ENCODE measurements at places on chromosomes 6 and 20. TPM values are rescaled to one million over a fixed set of nuclear protein-coding genes. Genes with fewer than 3 reads are reported as not detected.

NR2E1 gene
- 0.01 TPM for polyA plus RNA-seq

PTGIS gene
- polyA plus RNA-seq: 2.7 TPM

PHACTR3 gene
- polyA plus RNA-seq: not detected

EPB41L2 gene
- 8.5 TPM for polyA plus RNA-seq

KCNK5 gene
- polyA plus RNA-seq: 0.12 TPM

TEAD3 gene
- 15.8 TPM for polyA plus RNA-seq

OR2H1 gene
- polyA plus RNA-seq: 0.10 TPM

CD93 gene
- 9.5 TPM for polyA plus RNA-seq

CGAS gene
- polyA plus RNA-seq: 0.30 TPM

MACROD2 gene
- polyA plus RNA-seq: 0.20 TPM

DST gene
- polyA plus RNA-seq: 63.5 TPM

ADGRF1 gene
- not detected for polyA plus RNA-seq

LAMA2 gene
- polyA plus RNA-seq: 12.3 TPM

RIPOR3 gene
- polyA plus RNA-seq: 5.6 TPM

ZFAND3 gene
- 58.8 TPM for polyA plus RNA-seq

RREB1 gene
- polyA plus RNA-seq: 8.9 TPM

GPR6 gene
- polyA plus RNA-seq: not detected

CPNE5 gene
- polyA plus RNA-seq: 0.03 TPM

PRICKLE4 gene
- 0.70 TPM for polyA plus RNA-seq

ENPP3 gene
- polyA plus RNA-seq: 0.10 TPM

WDR46 gene
- polyA plus RNA-seq: 65.0 TPM

DEFB124 gene
- not detected for polyA plus RNA-seq

ZC3H12D gene
- polyA plus RNA-seq: 0.26 TPM

PRSS16 gene
- polyA plus RNA-seq: not detected

BPIFB4 gene
- polyA plus RNA-seq: not detected

PSMB8 gene
- 14.2 TPM for polyA plus RNA-seq

NNAT gene
- polyA plus RNA-seq: 2.0 TPM

TRDN gene
- 79.7 TPM for polyA plus RNA-seq

HLA-DRA gene
- polyA plus RNA-seq: 43.0 TPM

TAPBP gene
- 7.9 TPM for polyA plus RNA-seq

RALGAPB gene
- 11.3 TPM for polyA plus RNA-seq
